ENCODE measurements at places on chromosomes 16 and 17. TPM values are rescaled to one million over a fixed set of nuclear protein-coding genes. Genes with fewer than 3 reads are reported as not detected.

VMP1 gene
- 117 TPM for total RNA-seq

C16orf89 gene
- 5.2 TPM for total RNA-seq

PPP1R1B gene
- 13.0 TPM for total RNA-seq

TBC1D16 gene
- 41.6 TPM for total RNA-seq

DPEP1 gene
- 7.4 TPM for total RNA-seq
